Foreskin melanocyte (primary cell): ENCODE measurements at places on chromosomes 7 and 10.

DNA sequence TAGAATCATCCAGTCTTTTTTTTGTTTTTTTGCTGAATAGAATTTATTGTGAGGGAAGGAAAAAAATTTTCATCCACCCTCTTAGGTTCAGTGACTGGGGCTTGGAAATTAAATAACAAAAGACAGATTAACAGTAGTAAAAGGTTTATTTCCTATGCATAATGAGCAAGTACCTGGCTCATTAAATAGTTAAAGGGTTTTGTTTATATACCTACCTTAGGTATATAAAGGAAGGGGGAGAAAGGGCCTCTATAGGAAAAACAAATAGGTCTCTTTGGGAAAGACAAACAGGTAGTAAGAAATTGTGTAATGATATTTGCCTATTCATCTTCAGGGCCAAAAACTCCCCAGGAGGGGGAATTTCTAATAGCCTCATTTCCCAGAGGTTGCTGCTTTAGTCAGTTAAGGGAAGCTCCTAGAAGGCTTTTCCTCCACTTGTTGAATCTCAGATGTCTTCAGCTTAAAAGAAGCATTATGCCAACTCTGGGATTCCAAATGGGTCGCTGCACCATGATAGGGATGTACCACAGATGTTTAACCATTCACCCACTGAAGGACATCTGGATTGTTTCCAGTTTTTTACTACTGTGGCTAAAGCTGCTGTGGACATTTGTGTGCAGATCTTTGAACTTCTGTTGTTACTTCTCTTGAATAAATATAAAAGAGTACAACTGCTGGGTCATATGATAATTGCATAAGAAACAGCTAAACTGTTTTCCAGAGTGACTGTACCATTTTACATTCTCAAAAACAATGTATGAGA lies 11.3 kb downstream of the ACADSB start:
- DNase-seq = no peak

DNA sequence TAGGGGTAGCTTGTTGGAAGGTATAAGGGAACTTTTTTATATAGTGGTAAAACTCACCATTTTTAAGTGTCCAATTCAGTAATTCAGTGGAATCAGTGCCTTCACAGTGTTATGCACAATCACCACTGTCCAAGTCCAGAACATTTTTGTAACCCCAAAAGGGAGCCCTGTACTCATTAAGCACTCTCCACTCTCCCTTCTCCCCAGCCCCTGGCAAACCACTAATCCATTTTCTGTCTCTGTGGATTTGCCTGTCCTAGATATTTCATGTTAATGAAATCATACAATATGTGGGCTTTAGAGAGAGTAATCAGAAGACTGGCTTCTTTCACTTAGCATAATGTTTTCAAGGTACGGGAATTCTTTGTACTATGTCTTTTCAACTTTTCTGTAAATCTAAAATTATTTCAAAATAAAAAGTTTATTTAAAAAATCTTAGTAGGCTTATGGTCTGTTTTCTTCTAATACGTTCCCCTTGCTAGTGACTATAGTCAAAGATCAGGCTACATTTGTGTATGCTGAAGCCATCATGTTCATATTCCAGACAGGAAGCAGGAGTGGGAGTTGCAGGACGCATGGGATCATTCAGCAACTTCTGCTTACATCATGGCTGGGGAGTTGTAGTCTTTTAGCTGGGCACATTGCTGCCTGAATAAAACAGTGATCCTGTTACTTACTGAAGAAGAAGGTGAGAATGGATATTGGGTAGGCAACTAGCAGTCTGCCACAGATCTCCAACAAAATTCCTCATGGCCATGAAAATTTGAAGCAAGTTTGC lies 35.4 kb upstream of the TAX1BP1 start:
- DNase-seq = no peak

DNA sequence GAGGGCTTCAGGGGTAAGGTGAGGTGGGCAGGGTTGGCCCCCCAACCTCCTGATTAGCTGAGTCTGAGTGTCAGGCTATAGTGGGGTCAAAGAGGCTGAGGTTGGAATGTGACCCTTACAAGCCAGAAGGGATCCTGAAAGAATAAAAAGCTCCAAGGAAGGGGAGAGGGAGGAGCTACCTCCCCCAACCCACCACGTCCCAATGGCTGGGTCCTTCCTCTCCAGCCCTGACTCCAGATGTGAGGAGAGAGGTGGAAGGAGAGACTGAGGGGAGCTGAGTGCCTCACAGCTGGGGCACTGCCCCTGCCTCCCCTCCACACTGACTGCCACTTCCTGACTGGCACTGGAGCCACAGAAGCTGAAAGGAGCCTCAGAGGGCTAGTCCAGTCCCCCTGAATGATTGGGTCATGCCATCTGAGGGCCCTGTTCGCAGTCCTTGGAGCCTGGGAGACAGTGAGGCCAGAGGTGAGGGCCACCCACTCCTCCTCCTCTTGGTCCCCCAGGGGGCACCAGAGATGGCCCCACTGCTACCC lies 20.6 kb downstream of the IMPDH1 start:
- DNase-seq = no peak

- peak; percentile 59 for DNase-seq
Measured at GRCh38 chr7:18638594-18639452, 143.3 kb downstream of the HDAC9 start.

DNA sequence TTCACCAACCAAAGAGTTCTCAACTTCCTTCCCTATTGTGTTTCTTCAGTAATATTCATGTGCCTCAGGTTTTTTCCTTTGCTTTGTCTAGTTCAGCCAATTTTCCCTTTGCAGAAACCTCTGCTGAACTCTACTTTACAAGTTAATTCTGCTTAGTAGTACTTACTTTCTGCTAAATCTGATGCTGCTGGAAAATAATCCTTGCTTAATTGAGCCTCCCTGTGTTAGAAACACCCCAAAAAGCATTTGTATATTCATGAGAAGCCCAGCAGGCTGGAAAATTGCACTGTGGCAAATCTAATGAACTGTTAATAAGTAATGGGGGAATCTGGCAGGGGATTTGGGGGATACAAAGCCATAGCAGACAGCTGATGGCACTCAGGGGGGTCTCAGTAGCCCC lies 78.5 kb downstream of the CDCA7L start:
- DNase-seq = no peak

- no peak for DNase-seq
Measured at GRCh38 chr10:27865221-27865635, 119.6 kb upstream of the MKX start.

GRCh38 chr10:1183033-1183396 lies 126.8 kb downstream of the WDR37 start:
- no peak for DNase-seq

GRCh38 chr7:21146642-21147423 lies 281.1 kb upstream of the SP4 start:
- DNase-seq = no peak

GRCh38 chr7:123657304-123657685 lies 1.6 kb downstream of the LMOD2 start:
- DNase-seq = no peak

DNA sequence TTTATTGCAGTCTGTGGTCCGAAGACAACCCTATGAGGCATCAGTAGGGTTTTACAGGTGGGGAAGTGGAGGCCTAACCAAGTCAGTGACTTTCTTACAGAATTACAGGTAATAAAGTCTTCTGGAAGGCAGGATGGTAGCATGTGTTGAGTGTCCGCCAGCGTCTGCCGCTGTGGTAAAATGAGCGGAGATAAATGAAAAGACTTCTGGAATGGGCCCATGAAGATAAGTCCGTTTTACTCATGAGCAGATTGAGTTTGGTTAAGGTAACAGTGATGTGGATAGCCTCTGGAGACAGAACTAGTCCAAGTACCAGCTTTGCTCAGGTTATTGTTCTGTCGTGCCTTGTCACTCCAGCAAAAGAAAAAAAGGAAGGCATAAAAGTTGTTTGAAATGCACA lies 966 bp downstream of the FBH1 start:
- DNase-seq = no peak

GRCh38 chr10:119860866-119861607 lies 11.6 kb downstream of the MCMBP start:
- no peak for DNase-seq

DNA sequence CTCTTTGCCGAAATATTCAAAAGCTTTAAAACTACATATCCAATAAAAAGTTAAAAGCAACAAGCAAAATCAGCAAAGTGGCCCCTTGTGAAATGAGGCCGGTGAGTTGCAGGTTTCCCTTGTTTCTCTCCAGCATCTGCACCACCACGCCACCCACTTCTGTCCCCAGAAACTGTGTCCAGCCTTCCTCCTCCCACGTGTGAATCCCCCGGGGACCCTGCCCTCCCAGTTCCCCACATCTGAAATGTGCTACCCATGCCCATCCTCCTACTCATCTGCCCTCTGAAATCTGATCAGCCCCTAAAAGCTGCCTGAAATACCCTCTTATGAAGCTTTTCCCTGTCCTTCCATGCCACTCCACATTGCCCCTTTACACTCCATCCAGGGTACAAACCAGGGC lies 3.8 kb downstream of the ALOX5 start:
- no peak for DNase-seq

GRCh38 chr7:89554209-89554608 lies 600.1 kb upstream of the STEAP1 start:
- peak; percentile 76 for DNase-seq

- peak; percentile 22 for DNase-seq
Measured at GRCh38 chr7:107559864-107560263, 3.9 kb downstream of the COG5 start.

- DNase-seq = peak; percentile 58
Measured at GRCh38 chr7:111090846-111091245, at the start of gene LRRN3. TSS of gene LRRN3 (plus strand) at chr7:111091127. CDS start at chr7:111122773, 31,646 bp downstream.

GRCh38 chr7:29132980-29133379 lies 13.4 kb downstream of the CPVL start:
- DNase-seq = no peak

- DNase-seq = no peak
Measured at GRCh38 chr10:78947226-78947625, 121.5 kb upstream of the ZMIZ1 start.
